ENCODE measurements at places on chromosomes 1 and 21.

DNA sequence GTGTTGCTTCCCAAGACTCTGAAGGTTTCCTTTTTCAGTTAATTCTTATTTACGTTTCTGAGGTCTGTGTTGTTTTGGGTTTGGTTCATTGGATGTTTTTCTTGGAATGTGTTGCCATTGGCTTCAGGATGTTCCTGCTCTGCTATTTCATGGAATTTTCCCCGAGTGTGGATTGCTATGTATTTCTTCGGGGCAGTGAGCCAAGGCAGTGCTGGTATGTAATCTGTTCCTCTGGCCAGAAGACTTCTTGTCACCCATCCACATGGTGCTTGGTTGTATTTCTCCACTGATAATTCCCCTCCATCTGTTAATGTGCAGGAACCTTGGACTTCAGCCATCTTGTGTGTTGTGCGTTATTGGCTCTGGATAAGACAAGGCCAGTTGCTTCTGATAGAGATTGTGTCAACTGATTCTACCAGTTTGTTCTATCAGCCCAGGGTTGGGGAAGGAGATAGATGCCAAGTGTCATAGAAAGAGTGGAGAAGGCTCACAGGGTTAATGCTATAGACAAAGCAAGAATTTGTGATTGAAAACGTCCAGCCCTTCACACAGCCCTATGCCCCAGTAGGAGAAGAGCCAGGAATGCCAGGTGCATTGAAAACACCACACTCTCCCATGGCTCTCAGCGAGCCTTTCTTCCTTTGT lies 505.2 kb downstream of the PLPP3 start:
- DNase-seq, result no peak

GRCh38 chr21:41491412-41491811 lies 16.5 kb downstream of the TMPRSS2 start:
- no peak for DNase-seq

- no peak for DNase-seq
Measured at GRCh38 chr1:239835946-239836440, 255.7 kb upstream of the FMN2 start.

- no peak for DNase-seq
Measured at GRCh38 chr1:232978091-232978634, 27.8 kb downstream of the NTPCR start.

- no peak for DNase-seq
Measured at GRCh38 chr1:202938287-202938925, 11.4 kb upstream of the KLHL12 start.

- DNase-seq, result no peak
Measured at GRCh38 chr1:99891997-99892396, 41.8 kb downstream of the AGL start.

GRCh38 chr1:223621312-223621734 lies 44.2 kb downstream of the CAPN8 start:
- DNase-seq, result no peak

DNA sequence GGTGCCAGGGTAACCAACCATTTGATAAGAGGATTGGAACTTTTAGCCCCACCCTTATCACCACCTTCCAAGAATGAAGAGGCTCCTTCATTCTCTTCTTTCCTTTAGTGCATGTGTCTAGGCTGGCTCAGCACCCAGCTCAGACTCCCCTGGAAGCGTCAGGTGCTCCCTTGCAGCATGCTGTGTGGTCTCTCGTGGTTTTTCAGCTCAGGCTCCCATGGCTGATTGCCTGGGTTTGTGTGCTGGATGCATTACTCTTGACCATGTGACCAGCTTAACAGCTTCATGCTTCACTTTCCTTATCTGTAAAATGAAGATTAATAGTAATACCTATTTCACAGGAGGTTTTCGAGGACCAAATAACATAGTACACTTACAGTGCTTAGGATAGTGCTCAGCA lies 198.4 kb downstream of the HHAT start:
- no peak for DNase-seq

DNA sequence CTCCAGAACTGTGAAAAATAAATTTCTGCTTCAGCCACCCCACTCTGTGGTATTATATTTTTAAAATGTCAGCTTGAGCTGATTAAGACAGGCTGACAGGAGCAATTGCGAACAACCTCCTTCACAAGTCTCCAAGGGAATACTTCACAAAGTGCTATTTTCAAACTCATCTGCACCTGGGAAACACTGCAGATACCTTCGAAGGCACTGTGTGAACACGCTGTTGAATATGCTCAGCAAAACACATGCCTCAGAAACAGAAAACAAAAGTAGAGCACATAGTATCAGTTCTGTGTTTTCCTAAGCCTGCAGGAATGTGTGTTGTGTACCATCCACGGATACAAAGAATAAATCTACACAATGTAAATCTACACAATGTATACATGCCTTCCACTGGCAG lies 10.6 kb downstream of the TSPAN2 start:
- no peak for DNase-seq

DNA sequence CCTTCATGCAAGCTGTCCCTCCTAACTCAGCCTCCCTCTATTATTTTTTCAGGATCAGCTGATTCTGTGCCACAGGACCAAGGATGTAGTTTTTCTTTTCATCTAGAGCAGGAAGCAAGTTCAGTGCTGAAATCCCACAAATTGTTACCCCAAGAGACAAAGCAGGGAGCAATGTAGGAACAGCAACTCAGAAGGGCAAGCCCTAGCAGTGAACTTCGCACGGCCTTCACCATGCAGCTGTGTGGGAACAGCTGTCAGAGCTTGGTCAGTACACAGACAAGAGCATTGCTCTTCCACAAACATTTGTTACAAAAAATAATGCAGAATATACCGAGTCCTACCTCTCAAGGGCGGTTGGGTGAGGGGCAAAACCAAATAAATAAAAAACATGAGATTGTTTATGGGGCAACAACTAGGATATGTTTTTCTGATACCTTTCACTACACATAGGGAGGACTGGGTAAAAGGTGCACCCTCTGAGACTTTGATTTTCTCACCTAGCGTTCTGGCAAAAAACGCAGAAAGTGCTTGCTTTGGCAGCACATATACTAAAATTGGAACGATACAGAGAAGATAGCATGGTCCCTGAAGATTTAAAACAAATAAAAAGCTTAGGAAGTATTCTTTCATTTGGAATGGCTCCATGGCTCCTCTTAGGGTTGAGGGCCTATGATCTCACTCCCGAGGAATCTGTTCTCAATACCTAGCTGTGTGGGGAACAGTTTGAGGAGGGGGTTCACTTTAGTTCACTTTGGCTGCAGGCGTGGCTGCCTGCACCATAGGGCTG lies 37.1 kb upstream of the ANGPTL7 start:
- DNase-seq, result no peak

DNA sequence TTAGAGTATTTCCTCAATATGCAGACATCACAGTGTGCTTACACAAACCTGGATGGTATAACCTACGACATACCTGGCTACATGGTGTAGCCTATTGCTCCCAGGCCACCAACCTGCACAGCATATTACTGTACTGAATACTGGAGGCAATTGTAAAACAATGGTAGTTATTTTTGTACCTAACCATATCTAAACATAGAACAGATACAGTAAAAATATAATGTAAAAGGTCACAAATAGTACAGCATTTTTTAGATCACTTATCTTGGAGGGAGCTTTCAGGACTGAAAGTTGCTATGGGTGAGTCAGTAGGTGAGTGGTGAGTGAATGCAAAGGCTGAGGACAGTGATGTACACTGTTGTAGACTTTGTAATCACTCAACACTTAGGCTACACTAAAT lies 492.3 kb downstream of the MRPL39 start:
- no peak for DNase-seq

GRCh38 chr1:54227091-54227602 lies 27.2 kb downstream of the MRPL37 start:
- no peak for DNase-seq

- no peak for DNase-seq
Measured at GRCh38 chr1:237492359-237492758, 398.4 kb downstream of the ZP4 start.

DNA sequence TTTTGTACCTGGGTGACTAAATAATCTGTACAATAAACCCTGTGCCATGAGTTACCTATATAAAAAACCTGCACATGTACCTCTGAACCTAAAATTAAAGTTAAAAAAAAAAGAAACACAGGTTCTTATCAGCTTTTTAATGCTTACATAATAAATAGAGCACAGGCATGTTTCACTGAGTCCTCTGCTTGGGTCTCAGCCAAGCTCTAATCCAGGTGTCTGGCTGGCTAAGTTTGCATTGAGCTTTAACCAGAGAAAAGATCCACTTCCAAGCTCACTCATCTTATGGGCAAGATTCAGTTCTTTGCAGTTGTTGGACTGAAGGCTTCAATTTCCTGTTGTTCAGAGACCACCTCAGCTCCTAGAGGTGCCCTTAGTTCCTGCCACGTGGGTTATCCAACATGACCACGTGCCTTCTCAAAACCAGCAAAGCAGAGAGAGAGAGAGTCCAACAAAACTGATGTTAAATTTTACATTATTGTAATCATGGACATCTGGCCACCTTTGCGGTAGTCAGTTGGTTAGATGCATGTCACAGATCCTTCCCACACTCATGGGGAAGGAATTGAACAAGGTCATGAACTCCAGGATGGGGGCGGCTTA lies 68.2 kb upstream of the TMPRSS2 start:
- no peak for DNase-seq

GRCh38 chr1:117321680-117322609 lies 45.3 kb upstream of the MAN1A2 start:
- DNase-seq, result no peak

DNA sequence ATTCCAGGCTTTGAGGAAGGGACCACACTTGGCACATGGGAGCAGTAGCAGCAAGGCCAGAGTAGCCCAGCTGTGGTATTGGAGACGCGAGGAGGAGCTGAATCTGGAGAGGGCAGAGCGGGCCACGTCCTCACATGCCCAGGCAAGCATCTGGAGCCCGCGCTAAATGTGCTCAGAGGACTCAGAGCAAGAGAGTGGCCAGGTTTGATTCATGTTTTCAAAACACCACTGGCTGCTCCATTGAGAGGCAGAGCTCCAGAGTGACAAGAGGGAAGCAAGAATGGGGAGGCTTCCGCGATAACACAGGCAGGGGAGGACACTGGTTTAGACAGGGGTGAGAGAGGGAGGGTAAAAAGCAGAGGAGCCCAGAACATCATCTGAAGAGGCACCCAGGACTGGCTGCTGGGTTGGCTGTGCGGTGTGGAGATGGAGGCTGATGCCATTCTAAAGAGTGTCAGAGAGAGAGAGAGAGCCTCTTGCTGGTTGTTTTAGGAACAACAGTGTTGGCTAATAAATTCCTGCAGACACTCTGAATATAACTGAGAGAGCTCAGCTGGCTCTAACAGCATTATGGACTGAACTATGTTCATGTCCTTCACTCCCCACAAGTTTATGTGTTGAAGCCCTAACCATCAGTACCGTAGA lies 32.3 kb downstream of the RCAN1 start:
- DNase-seq, result no peak

DNA sequence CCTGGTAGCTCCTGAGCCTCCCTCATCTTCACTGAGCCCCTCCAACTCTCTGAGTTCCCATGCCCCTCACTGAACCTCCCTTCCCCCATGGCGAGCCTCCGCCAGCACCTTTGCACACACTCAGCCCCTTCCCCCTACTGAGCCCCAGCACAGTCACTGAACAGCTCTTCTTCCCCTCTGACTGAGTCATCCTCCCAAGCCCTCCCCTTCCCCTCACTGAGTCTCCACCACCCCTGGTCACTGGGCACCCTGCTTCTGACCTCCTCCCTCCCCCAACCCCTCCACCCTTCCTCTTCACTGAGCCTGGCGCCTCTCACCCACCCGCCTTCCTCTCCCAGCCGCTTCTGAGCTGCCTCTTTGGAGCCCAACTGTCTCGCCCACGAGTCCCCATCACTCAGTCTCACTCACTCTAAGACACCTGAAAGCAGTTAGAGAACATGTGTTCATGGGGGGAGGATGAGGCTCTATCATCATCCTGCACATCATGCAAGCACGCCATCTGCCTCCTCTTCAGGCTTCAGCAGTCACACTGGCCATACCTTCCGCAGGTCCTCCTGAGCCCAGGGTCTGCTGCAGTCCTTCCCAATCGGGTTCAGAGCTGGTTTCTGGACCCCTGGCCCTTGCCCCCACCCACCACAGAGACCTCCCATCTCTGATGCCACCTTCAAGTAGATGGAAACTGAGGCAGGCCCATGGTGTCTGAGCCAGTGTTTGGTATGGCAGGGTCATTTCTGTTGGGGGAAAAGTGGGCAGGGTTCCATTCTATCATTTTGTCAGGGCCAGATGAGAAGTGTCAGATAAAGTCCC lies 2.0 kb upstream of the TRNP1 start:
- no peak for DNase-seq

- no peak for DNase-seq
Measured at GRCh38 chr1:3673381-3674099, 21.2 kb downstream of the TP73 start.

- no peak for DNase-seq
Measured at GRCh38 chr1:201169203-201169602, 14.9 kb upstream of the TMEM9 start.

GRCh38 chr1:116537040-116537831 lies 33.6 kb downstream of the CD58 start:
- no peak for DNase-seq

DNA sequence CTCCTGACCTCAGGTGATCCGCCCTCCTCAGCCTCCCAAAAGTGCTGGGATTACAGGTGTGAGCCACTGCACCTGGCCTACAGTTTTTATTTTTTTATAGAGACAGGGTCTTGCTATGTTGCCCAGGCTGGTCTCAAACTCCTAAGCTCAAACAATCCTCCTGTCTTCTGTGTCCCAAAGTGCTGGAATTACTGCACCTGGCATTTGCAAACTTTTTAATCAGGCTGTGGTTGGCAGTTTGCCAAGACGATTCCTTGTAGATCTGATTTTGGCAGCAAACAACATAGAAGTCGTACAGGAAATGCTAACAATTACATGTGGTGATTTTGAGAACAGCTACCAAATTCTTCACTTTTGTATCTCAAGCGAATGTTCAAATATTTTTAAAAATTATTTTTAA lies 10.1 kb downstream of the RBP7 start:
- DNase-seq, result no peak

- DNase-seq, result no peak
Measured at GRCh38 chr1:8384577-8384976, 66.7 kb downstream of the SLC45A1 start.

DNA sequence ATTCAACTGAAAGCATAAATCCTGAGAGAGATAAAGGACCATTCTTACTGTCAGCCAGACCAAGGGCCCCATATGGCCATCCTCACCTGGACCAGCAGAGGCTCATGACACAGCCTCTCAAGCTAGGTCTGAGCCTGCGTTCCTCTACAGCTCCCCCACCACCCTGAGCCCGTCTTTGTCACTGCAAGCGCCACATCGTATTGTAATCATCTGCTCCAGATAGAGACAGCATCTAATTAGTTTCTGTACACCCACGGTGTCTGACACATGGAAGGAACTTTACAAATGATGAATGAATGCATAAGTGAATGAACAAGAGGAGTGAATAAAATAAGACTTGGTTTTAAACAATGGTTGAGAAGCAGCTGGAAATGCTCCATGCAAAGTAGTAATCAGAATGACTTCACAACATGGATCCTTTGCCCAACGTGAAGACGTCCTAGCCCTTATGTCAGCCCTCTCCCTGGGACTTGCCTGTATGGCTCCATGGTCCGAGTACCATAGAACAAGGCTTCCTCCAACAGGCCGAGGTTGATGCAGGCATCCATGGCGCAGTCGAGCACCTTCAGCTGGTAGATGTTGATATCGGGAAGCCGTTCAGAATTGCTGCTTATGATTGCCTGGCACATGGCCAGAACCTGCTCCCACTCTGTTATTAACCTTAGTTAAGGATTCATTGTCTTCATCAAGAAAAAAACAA lies 648.9 kb downstream of the SMYD3 start:
- no peak for DNase-seq

- DNase-seq, result no peak
Measured at GRCh38 chr21:34984356-34985058, 64.6 kb downstream of the RUNX1 start.

- no peak for DNase-seq
Measured at GRCh38 chr1:33126411-33127000, 45.6 kb downstream of the AZIN2 start.

Measured in stimulated activated CD4-positive, alpha-beta T cell treated with anti-CD3 and anti-CD28 coated beads, Interleukin-1b, Interleukin-23, amount 100 ng/mL, for 24 hours (primary cell).